ENCODE measurements at places on chromosomes 3 and 15.

GRCh38 chr15:78363381-78363734 is 23.2 kb downstream of the CRABP1 start:
- DNase-seq = no peak

- no peak for DNase-seq
These were observed 265.9 kb downstream of the SHQ1 start for GRCh38 chr3:72582211-72582878.

DNA sequence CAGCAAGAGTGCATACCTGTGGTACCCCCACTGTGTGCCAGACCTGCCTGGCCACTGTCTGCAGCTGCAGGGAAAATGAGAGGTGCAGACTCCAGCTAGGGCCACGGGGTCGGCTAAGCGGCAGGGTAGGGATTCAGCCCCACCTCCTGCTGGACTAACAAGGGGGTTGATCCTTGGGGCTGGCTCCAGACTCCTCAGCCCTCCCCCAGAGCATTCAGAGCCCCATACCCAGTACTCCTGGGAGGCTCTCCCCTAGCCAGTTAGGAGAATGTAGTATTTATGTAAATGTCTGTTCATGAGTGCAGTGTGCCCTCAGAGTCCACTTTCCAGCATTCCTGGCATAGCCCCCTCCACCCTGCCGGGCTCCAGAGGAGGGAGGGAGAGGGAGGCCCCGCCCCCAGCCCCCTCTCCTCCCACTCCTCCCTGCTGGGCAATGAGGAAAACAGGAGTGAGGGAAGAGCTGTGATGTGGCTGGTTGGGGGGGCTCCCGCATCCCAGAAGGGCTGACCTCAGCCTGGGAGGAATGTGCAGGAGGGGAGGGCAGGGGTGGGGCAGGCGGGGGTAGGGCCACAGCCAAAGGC is 4.5 kb upstream of the SEMA3B start:
- DNase-seq = no peak

DNA sequence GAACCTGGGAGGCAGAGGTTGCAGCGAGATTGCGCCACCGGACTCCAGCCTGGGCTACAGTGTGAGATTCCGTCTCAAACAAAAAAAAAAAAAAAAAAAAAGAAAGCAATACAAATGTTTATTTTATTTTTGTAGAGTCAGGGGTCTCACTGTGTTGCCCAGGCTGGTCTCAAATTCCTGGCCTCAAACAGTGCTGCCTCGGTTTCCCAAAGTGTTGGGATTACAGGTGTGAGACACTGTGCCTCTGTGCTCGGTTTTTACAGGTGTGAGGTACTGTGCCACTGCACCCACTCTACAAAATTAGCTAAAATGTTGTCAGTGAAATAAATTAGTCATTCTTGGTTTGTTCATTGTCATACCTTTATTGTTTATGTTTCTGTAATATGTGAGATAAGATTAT is 5.5 kb downstream of the PIAS1 start:
- DNase-seq = no peak

DNA sequence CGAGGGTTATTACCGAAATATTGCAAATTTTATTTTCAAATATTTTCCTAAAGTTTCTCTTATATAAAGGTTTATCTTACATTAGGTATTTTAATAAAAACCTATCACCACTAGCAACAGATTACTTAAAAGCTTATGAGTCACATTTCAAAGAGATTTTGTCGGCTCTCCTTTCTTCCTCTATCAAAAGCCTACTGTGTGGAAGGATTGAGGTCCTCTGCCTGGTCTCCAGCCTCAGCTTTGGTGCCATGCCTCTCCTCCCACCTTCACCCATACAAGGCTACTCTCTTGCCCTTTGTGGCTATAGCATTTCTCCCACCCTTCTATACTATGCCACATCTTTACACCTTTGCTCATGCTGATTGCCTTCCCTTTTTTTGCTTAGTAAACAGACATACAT is 199.3 kb downstream of the TNIK start:
- no peak for DNase-seq
